ENCODE measurements at places on chromosomes 7 and 10.

DNA sequence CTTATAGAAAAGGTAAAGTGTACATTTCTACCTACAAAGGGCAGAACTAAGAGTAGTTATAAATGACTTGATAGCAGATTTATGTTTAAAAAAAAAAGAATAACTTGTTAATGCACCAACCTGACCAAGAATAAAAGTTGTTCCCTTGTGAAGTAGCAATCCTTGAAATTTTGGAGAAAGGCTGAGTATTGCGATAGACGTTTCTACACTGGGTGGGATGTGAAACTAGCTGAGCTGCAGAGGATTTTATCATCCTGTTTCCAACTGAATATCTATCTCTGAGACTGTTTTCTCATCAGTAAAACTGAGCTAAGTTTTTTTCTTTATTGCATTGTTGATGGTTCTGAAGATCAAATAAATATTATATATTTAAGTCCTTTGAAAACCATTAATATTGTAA, 14.6 kb downstream of the MDFIC start:
- no peak for DNase-seq

DNA sequence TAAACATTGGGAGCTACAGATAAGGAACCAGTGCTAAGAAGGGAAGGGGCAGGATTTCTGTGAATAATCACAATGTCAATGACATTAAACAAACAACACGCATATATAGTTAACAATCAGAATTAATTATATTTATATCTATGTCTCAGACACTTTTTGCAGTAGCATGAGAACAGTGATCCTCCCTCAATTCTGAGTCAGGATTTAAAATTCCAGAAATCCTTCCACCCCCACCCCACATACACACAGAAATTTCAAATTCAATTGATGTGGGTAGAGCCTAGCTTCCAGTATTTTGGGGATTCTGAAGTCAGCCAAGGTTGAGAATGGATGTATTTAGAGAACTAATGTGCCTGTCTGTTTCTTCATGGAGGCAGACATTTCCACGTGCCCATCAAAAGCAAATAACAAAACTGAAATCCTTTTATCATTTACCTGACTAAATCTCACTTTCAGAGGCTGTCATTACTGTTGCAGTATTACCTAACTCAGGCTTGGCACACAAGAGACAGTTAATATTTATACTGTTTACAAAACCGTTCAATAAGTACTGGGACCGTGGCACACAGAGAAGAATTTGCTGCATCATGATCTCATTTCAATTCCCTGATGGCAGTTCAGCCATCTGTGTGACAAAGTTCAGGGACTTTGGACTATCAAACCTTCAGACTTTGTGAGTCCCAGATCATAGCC, 116.6 kb upstream of the PALS2 start:
- no peak for DNase-seq

DNA sequence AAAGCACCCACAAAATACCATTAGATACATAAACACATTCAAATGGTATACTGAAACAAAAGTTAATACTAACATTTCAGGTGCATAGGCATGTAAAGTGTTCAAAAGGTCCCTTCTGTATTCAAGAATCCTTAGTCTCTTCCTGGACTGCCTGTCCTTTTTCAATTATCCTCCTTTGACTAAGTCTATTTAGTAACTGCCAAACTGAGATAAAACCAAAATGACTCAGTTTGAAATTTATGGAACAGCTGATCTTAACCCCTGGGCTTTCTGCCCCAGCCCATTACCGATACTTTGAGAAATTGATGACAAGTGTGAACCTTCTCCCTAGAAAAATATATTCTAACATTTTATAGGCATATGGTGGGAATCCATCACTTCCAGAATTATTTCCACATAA, 5.4 kb downstream of the EPC1 start:
- DNase-seq = no peak

- no peak for DNase-seq
These were observed 26.1 kb downstream of the PRLHR start for GRCh38 chr10:118569241-118569881.

DNA sequence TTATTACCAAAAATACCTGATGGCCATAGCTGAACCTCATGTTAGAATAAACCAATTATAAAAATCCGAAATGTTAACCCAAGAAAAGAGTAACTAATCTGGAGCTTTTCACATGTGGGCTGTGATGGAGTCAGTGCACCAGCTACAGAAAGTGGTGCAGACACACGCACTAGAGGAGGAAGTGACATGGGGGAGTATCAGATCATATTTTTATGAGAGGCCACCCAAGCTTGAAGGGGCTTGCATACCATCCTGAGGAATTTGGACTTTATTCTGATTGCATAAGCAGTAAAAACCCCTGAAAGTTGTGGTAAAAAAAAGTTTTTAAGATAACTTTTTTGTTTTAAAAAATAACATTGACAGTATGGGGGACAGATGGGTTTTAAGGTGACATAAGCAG, 1148.5 kb upstream of the CELF2 start:
- DNase-seq = no peak

- DNase-seq = no peak
These were observed 10.3 kb upstream of the ANKRD1 start for GRCh38 chr10:90930971-90931871.

- DNase-seq = peak; percentile 25
These were observed 357.7 kb downstream of the PHF14 start for GRCh38 chr7:11331128-11332102.

GRCh38 chr7:86930554-86931307, 128.7 kb downstream of the ELAPOR2 start:
- no peak for DNase-seq

GRCh38 chr10:121216295-121216694, 365.1 kb downstream of the WDR11 start:
- no peak for DNase-seq

DNA sequence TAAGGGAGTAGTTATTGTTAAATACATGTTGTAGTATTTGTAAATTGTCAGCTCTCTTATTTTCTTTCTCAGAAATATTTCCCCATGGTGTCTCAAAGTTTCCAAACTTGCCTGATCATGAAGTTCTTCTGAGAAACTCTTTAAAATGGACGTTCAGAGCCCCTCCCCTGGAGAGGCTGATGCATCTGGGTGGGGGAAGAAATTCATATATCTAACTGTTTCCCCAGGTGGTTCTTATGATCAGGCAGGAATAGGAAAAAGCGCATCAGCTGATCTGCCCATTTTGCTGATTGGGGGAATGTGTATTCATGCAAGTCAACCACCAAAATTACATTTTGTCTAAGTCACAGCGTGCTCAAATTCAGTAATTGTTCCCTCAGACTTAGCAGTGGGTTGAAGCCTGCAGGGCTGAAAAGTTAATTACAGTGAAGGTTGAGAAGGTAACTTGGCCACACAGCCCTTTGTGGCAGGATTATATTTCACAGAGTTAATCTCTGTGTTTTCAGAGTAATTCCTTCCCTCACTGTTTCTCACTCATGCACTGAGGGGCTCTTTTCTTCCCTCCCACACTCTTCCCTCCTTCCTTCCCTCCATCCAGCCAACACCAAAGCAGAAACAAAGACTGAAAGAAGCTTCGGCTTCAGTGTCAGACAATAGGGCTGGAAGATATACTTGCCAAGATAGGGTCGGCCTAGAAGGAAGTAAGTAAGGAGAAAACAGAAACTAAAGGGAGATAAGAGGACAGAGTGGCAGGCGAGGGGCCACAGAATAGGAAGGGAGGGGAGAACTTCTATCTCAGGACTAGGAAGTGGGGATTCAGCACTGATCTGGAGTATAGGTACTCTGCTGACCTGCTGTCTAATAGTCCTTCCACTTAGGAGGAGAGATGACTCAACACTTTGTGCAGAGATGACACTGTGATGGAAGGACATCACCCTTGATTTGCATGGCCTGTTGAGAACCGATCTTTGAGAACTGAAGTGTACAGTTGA, 50.5 kb upstream of the STARD3NL start:
- DNase-seq = no peak

- no peak for DNase-seq
These were observed 326.0 kb upstream of the MTPN start for GRCh38 chr7:136303162-136303561.

GRCh38 chr7:129775695-129776361, 164.3 kb downstream of the NRF1 start:
- DNase-seq = no peak

DNA sequence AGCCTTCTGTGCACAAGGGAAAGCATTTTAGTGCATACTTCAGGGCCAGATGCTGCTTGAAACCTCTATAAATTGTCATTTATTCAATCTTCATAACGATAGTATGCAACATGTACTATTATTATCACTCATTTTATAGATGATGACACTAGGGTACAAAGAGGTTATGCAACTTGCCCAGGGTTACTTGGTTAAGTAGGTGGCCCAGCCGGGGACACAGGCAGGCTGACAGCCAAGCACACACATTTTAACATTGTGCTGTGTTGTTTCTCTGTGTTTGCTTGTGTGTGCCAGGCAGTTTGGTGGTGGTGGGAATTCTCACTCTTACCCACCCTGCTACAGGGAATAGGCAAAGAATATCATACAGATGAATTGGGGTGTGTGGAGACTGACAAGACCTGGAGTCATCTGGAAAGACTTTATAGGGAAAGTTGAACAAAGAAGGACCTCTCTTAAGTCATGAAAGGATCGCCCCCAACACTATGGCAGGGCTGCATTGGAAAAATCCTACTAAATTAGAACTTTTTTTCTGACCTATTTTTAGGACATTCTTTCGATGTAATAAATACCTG, 98.9 kb downstream of the MKX start:
- no peak for DNase-seq

DNA sequence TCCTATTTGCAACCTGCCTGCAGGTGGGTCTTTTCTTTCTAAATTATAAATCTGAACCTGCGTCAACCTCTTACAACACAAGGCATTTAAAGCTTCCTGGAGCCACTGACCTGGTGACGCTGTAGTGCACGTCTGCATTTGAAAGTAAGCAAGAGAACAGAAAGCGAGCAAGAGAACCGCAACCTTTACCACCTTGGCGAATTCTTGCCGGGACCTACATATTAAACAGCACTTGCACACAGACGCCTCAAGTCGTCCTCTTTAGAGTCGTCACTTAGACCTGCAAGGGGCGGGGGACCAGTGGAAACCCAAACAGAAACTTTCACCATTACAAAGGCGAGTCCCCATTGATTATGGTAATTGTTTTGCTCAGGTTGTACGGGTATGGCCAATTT, 9.5 kb downstream of the GLI3 start:
- DNase-seq = no peak

DNA sequence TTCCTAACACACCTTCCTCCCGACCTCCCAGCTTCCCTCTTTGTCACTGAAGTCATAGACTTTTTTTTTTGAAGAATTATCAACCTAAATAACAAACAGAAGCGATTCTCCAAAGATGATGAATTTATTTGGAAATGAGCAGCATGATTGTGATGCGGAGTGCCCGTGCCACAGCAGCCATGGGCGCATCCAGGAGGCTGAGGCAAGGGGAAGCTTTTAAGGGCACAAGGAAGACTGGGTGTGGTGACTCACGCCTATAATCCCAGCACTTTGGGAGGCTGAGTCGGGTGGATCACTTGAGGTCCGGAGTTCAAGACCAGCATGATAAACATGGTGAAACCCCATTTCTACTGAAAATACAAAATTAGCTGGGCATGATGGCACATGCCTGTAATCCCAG, 16.2 kb upstream of the GIMAP8 start:
- no peak for DNase-seq

DNA sequence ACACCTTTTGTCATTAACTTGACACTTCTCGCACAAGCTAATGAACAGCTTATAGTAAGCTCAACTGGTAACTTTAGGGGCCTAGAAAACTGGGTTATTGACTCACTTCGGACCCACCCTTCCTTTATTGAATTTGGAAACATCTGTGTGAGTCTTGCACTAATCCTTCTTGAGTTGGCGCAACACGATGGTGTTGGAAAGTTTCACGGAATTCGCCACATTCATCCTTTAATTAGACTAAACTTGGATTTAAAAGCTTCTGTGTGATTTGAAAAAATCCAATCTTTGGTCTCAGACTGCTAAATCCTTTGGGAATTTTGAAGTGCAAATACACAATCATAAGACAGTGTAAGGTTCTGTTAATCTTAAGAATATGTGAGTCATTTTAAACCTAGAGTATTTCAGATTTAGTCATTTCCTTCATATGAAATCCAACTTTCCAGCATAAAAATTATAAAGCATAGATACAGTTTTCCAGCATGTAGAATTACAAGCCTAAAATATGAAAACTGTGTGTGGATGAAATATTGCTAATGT, 15.1 kb downstream of the FZD8 start:
- no peak for DNase-seq

- no peak for DNase-seq
These were observed 270.7 kb downstream of the ABCA13 start for GRCh38 chr7:48441848-48442492.

- no peak for DNase-seq
These were observed 470.7 kb upstream of the KLF6 start for GRCh38 chr10:4255751-4256150.

DNA sequence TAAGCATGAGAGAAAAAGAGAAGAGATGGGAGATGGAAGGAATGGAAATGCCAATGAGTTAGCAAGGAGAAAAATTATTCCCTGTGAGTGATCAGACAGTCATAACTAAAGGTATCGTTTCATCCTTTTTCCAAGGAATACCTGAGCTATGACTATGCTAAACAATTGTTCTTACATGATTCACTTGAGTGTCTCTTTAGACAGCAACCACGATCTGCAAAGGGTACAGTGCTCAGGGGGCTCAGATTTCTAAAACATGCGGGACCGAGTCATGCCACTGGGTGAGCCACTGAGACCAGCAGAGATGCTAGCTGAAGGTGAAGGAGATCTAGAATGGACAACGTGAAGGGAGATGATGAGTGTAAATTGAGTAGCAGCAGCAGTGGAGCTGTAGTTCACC, 78.0 kb upstream of the CTTNBP2 start:
- DNase-seq = no peak

DNA sequence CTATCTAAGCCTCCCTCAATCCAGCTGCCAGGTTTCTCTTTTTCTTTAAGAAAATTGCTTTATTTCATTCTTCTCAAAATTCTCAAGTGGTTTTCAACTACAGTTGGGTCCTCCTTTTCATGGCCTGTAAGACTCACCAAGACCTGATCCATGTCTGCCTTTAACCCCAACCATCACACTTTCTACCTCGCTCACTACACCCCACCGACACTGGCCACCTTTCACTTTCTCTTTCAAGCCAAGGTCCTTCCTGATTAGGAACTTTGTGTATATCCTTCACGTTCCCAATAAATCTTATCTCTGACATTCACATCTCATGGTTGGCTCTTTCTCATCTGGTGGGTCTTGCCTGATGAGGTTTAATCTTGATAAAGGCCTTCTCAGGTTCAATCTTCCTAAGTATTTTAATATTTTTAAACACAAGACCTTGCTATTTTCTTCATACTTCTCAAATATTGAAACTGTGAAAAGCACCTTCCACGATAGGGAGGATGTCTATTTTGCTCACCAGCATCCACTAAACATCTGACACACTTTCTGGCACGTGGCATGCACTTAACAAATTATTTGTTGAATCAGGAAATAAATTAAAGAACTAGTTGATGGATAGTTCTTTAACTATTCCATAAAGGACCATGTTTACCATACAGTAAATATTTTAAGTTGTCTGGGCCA, 624.8 kb downstream of the GRID1 start:
- no peak for DNase-seq

Data from T47D (cell line).